ENCODE measurements at places on chromosomes 2 and 18.
A peak's percentile ranks its signal among the peaks of the same experiment; 100 is the strongest.

DNA sequence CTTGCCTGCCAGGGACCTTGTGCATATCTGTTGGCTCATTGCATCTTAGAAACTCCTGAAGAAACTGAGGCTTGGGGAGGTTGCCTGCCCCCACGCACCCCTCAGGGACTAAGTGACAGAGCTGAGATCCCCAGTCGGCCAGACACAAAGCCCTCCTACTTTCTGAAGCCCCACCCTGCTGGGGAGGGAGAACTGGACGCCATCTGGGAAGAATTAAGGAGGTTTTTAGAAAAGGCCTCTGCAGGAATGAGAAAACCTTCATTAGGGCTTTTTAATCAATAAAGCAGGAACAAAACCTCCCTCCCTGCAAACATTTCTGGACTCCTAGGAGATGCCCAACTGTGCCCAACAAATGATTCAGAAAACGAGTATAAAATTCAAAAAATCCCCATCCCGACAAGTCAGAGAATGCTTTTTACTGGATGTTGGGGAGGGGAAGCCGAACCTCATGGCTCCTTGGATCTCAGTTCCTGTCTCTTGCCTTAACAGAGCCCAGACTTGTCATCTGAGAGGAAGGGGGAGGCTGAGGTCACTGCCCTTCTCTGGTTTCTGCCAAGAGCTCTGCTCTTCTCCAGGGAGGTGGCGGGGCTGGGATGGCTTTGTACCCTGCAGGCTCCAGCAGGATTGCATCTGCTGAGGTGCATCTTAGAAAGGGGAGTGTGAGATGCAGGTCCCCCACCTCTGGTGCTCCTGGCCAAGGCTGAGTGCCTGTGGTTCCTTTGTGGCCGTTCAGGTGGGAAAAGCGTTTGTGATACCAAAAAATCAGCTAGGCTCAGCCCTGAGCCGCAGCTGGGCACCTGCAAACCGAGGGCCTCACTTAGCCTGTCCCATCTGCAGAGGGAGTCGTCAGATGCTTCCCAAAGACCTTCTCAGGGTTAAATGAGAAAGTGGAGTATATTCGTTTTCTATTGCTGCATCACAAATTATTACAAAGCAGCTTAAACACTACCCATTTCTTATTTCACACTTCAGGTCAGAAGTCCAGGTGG is 142.4 kb downstream of the ZFP36L2 start:
- DNase-seq, result no peak

DNA sequence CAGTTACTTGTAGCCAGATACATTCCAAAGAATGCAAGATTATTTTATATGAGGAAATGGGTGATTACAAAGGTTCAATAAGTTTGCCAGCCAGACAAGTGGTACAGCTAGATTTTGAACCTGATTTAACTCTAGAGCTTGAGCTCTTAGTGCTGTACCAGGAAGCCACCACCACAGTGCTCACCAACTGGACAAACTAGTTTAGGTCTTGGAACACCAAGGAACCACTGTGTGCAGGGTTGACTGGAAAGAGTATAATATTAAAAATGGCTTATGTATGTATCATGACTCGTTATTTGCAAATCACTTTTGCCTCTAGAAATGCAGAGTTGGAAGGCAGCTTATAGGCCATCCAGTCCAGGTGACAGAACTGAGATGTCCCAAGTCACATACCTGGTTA is 177.2 kb downstream of the TXNL1 start:
- DNase-seq, result no peak

- DNase-seq, result no peak
These were observed 99.5 kb upstream of the MAP3K20 start for GRCh38 chr2:172976116-172976515.

DNA sequence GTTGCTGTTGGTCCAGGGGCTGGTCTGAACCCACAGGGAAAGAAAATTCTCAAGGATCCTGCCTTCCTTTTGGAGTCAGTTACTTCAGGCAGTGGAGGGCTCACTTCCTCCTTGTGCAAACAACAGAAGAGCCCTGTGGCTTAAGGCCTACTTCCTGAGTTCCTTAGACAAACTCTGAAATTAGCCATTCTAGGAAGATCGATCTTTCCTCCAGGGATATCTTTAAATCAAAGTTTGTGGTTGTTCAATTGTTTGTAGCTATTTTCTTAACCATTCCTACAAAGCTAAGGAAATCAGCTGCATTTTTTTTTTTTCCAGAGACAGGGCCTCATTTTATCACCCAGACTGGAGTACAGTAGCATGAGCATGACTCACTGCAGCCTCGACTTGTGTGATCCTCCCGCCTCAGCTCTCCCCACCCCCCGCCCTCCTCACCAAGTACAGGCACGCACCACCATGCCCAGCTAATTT is 156.0 kb downstream of the TANC1 start:
- no peak for DNase-seq

- DNase-seq, result no peak
These were observed 111.8 kb upstream of the DCC start for GRCh38 chr18:52228166-52228565.

DNA sequence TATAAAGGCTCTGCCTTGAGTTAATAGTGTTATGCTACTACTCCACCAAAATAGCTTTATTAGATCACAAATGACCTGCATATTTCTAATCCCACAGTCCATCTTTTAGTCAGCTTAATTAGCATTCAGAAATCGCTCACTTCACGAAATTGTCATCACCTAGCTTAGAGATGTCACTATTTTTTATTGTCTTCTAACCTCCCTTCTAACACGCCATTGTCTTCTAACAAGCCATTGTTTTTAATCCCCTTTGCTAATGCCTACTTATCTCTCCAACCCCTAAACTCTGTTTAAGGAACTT is 97.1 kb downstream of the EPB41L5 start:
- no peak for DNase-seq

GRCh38 chr2:170932166-170932565 is 3.1 kb downstream of the GORASP2 start:
- no peak for DNase-seq

- no peak for DNase-seq
These were observed 116.0 kb upstream of the CCDC195 start for GRCh38 chr2:224832207-224832606.

DNA sequence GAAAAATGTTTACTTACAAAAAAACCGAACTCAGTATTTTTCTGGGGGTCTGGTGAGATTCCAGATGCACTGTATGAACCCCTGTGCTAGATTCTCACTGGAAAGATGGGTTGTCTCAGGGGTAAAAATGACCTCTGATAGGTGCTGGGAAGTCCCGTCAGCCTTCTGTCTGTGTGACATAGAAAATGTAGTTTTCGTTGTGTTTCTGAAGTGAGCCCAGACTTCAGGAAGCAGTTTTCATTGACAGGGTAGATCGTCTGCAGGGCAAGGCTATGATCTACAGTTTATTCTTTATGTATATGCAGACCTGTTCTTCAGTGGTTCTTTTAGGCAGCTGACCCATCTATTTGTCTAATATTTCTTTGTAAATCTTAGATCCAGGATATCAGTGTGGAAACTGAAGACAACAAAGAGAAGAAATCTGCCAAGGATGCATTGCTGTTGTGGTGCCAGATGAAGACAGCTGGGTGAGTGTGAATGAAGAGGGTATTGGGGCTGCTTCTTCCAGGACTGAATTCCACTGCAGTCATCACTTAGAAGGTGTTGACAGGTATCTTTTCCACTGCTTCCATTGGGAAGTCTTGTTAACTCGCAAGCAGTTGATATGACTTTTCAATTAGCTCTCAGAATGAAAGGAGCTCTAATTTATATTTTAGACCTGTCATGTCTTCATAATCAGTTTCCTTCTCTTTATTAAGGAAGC is 107.5 kb upstream of the EML6 start:
- DNase-seq, result no peak

GRCh38 chr2:102075479-102075878 is 67.1 kb upstream of the IL1R1 start:
- no peak for DNase-seq

- no peak for DNase-seq
These were observed 2.9 kb downstream of the FBLN7 start for GRCh38 chr2:112140899-112141625.

- DNase-seq, result no peak
These were observed 180.9 kb downstream of the FIGN start for GRCh38 chr2:163554864-163555263.

GRCh38 chr2:84866122-84866521 is 14.8 kb downstream of the TRABD2A start:
- DNase-seq, result no peak

GRCh38 chr18:46260016-46260878 is 156.1 kb downstream of the HAUS1 start:
- DNase-seq, result no peak

GRCh38 chr2:199749571-199749970 is 101.4 kb downstream of the FTCDNL1 start:
- DNase-seq, result no peak

DNA sequence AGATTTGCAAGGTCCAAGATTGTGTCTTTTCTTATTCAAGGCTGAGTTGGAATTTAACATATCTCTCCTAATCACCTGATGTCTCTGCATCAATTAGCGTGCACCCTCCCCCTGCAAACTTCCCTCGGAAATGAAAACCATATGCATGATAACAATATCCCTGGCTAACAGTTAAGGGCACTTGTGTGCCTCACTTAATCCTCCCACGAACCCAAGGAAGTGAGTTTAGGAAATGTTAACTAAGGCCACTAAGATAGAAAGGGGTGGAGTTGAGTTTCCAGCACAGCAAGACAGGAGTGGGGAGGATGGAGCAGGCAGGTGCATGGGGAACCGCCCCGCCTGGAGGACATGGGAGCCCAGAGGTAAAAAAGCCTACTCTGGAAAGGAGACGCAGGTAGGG is 52.4 kb upstream of the PTMA start:
- DNase-seq, result no peak

GRCh38 chr2:69618362-69618761 is 25.2 kb downstream of the AAK1 start:
- no peak for DNase-seq

DNA sequence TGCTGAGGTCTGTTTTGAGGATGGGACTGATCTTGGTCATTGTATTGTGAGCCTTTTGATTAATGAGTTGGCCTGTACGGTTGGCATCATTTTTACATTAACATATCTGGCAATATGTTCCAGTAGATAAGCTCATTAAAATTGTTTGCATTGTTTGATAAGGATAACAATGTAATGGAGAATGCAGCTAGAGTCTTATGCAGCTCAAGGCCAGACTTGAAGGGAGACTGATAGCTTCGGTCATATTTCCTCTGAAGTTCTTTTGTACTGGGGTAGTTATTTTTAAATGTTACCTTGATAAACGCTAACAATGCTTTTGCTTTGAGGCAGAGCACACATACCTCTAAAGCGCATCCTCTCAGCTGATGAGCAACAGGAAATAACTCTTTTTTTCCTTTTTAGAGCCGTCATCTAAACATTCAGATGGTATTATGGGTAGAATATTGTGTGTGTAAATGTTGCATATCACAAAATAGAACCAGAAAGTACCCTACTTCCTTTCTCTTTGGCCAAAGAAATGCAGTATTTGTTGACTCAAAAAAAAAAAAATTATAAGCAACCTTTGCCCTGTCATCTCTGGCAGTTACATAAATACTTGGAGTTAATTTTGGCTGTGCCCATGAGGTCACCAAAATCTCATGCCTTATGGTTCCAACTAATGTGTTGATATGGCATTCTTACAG is 1.3 kb downstream of the MAPRE2 start:
- no peak for DNase-seq

GRCh38 chr2:163775304-163775703 is 39.5 kb upstream of the FIGN start:
- DNase-seq, result no peak

DNA sequence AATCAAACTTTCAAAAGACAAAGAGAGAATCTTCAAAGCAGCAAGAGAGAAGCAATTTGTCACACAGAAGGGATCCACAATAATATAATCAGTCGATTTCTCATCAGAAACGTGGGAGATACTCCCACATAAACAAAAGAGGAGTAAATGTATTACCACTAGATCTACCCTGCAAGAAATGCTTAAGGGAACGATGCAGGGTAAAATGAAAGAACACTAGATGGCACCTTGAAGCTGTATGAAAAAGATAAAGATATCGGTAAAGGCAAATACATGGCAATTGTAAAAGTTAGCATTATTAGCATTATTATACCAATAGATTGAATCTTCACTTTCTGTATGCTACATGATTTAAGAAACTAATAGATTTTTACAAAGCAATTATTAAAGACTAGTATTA is 677.0 kb downstream of the SUCLG1 start:
- DNase-seq, result no peak

GRCh38 chr2:239343460-239343859 is 57.4 kb downstream of the HDAC4 start:
- no peak for DNase-seq

DNA sequence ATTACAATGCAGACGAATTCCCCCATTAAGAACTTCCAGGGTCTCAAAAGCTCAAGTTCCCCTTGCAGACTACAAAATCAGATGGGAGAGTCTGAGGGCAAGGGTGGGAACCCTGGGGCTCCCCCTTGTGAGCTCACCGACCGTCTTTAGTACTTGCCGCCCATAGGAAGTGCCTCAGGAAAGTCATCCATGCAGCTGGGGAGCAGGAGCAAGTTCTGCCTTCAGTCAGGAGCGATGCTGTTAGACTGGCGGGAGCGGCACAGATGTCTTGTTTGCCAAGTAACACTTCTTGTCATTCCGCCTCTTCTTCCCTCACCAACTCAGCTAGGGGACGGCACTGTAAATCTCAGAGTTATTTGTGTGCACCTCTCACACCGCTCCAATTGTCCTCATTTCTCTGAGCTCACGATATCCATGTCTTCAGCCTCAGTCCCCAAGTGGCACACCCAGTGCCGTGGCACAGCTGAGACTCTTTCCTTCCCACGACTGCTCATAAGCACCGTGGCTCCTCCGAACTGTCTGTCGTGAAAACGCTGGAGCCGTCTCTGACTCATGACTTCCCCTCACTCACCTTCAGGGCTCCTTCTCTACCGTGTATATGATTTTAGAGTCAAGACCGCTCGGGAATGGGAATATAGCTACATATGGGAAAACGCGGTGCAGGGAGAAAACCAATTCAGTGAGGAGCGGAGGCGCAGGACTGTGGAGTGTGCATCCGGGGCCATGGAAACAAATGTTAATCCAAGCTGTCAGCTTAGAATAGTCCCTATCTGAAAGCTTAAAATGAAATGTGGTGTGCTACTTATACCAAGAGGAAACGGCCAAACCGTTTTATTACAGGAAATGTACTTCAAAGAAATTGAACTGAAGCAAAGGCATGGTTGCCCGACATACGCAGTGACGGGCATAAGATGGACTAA is 34.0 kb downstream of the UXS1 start:
- peak; percentile 17 for DNase-seq

DNA sequence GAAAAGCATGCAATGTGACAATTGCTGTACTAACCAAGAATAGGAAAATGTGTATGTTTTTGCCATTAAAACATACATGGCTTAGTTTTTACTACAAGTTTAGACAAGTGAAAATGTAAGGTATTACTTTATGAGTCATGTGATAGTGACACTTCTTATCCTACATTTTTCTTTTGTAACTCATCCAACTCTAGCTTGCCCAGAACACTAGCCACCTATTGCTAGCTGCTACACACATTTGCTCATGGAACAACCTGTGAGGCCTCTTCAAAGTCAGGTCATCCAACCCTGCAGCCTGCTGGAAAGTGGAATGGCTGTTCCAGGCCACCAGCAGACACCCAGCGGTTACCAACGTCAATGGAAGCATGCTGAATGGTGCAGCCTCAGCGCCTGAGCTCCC is 1043.9 kb downstream of the TMEM182 start:
- no peak for DNase-seq

- no peak for DNase-seq
These were observed 144.6 kb downstream of the CABLES1 start for GRCh38 chr18:23279931-23280330.

GRCh38 chr2:10504994-10505820 is 57.1 kb upstream of the ODC1 start:
- no peak for DNase-seq
